ENCODE measurements at places on chromosomes 1 and 21.

DNA sequence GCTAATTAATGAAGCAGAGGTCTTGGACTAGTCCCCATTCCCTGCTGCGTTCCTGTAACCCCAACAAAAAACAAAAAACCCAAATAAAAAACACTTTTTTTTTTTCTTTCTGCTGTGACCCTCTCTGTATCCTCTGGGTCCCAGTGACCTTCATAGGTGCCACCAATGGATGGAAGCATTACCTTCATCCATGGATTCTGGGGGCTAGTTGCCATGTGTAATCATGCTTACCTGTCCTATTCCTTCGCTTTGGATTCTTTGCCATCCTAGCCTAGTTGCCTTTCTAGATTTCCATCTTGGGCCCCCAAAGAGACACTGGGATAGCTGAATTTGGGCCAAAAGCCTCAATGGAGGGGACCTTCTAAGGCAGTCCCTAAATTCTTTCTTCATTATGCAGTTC is 1208.7 kb downstream of the BRINP3 start:
- DNase-seq: no peak

DNA sequence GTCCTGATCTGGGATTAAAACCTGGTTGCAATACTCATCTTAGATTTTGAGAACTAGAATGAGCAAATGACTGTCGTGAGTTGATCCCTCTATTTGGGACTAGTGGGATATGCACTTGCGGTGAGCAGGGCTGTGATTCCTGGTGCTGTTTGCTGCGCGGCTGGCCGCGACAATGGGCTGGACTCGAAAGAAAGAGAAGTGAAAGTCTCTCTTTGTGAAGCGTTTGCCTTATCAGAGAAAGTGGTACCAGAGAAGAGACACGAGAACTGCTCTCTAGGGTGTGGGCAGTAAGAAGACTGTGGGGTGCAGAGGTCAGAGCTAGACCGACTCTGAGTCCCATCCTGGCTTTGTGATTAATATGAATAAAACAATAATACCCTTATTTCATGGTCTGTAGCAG is 8.6 kb downstream of the ST6GALNAC3 start:
- no peak for DNase-seq

- no peak for DNase-seq
These were observed 10.0 kb upstream of the LRRC8C start for GRCh38 chr1:89622895-89623294.

DNA sequence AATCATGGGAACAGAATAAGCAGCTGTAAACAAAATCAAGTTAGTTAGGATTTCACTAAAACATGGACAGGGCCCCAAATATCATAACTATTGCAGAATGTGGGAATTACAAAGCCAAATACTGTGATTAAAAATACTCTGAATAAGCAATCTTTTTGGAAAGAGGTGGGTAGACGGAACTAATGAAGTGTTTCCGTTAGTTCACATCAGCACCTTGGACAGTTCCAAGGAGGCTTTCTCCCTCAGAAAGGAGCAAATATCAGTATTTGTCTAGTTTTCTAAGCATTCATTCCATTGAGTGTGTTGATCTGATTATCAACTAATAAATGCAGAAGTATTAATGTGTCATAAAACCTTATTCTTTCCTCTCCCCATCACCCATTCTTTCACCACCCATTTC is 97.4 kb downstream of the FAM78B start:
- DNase-seq: no peak

DNA sequence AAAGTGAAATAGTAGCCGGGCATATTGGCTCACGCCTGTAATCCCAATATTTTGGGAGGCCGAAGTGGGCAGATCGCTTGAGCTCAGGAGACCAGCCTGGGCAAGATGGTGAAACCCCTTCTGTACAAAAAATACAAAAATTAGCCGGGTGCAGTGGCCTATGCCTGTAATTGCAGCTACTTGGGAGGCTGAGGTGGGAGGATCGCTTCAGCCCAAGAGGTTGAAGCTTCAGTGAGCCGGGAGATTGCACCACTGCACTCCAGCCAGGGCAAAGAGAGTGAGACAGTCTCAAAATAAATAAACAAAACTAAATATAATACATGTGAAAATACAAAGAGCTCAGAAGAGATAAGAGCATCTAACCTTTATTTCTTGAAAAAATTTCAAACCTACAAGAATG is 2.3 kb upstream of the MSTO1 start:
- DNase-seq: no peak

GRCh38 chr21:26965040-26965906 is 1.6 kb downstream of the ADAMTS5 start:
- peak; percentile 66 for DNase-seq
